ENCODE measurements at places on chromosomes 4 and X.

DNA sequence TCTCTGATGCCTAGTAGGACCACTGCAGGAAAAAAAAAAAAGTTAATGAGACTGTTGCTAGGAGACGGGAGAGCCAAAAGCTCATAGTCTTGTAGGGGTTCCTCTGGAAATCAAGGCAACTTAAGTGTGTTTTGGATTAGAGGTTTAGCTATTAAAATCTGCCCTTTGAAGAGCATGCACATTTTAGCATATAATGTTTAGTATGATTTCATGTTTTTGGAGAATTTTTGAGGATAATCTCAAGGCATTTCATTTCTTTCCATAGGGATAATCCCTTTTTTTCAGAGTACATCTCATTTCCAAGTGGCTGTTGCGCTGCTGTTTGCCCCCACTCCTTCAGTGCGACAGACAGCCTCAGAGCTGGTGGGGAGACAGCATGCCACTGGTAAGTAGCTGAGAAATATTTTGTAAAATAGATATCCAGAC lies at the start of gene LINC00632:
Gene LINC00632, plus strand, starts transcription at position 339 of the 426 bp plus-strand sequence.
- no peak for DNase-seq

GRCh38 chr4:53695540-53696463 lies 104.5 kb upstream of the LNX1 start:
- DNase-seq, result no peak

GRCh38 chr4:112316360-112316759 lies 19.2 kb downstream of the ALPK1 start:
- DNase-seq, result no peak

- DNase-seq, result no peak
Measured at GRCh38 chr4:2360396-2360730, 58.1 kb downstream of the ZFYVE28 start.

DNA sequence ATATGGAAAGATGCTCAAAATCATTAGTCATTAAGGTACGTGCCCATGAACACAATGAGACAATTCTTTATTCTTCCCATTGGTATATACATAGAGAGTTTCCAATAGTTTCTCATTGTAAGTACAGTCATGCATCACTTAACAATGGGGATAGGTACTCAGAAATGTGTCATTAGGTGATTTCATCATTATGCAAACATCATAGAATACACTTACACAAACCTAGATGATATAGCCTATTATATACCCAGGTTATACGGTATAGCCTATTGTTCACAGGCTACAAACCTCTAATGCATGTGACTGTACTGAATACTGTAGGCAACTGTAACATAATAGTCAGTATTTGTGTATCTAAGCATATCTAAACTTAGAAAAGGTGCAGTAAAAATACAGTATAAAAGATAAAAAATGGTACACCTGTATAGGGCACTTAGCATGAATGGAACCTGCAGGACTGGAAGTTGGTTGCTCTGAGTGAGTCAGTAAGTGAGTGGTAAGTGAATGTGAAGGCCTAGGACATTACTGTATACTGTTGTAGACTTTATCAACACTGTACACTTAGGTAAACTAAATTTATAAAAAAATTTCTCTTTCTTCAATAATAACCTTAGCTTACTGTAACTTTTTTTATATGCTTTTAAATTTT lies 49.6 kb downstream of the KLHL13 start:
- no peak for DNase-seq

Data from IMR-90 (cell line).